ENCODE measurements at places on chromosomes 16 and 17.

DNA sequence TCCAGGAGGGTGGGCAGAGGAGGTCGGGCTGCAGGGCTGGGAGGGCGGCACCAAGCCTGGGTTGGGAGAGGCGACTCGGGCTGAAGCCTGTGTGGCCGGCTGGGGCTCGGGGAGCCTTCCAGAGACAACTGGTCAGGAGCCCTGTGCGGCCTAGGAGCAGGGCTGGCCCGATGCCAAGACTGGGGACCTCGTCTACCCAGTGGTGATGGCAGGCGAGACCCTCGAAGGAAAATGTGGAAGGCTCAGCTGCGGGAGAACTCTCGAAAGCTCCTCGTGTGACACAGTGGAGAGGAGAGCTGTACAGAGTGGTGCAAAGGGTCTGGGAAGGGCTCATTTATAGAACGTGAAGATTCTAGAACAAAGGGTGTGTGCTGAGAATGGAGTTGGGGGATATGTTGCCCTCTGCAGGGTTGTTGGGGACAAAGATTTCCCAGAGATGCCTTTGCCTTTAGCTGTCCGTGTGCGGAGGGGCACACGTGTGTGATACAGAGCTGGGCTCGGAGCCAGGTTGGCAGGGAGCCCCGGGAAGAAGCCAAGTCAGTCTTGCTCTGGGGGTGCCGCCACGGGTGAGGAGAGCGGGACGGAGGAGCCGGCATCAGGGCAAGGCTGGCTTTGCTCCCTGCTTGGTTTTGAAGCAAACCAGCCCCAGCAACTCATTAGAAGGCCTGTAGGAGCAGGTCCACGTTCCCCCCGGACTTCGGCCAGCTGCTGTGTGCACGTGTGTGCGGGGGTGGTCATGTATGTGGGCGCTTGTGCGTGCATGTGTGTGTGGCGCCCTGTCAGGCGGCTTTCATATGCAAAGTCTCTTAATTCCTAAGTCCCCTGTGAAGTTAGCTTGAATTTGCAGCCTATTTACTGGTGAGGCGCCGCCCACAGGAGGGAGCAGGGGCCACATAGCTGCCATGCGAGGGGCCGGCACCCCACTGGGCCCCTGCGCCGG, 132.4 kb upstream of the CHMP6 start:
- peak; percentile 87 for DNase-seq

GRCh38 chr16:23927796-23928195, 92.0 kb downstream of the PRKCB start:
- DNase-seq = no peak

- DNase-seq = no peak
Observed at GRCh38 chr17:1286379-1287106, 7.1 kb downstream of the TRARG1 start.

DNA sequence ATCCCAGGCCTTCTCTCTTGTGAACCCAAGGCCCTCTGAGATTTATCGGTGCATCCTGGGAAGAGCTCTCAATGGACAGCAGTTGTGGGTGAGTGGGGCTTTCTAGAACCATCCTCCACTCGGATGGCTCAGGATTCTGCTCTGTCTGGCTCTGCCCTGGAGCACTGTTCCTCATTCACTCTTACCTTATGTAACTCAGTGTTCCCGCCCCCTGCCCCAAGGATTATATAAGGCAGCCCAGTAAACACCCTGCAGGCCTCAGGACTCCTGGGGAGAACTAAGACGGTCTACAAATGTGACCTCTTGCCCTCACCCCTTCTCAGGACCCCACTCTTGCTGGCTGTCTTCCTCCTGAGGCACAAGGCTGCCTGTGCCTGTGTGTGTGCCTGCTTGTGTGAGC, 3.8 kb downstream of the RPRML start:
- no peak for DNase-seq

GRCh38 chr17:82056729-82057621, 5.3 kb downstream of the GPS1 start:
- no peak for DNase-seq
